Astrocyte of the cerebellum (primary cell): ENCODE measurements at places on chromosomes 11 and 22.

DNA sequence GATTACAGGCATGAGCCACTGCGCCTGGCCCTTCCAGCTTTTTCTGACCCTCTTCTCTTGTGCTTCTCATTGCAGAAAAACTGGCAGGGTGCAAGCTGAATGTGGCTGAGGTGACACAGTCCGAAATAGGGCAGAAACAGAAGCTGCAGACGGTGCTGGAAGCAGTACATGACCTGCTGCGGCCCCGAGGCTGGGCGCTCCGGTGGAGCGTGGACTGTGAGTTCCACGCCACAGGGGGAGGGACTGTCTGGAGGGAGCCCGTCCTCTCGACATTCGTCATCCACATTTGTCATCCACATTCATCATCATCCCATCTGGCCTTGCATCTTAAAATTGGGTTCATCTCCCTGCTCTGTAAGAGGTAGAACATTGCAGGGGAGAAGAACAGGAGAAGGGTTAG lies 49.3 kb upstream of the PARVG start:
- DNase-seq: no peak

GRCh38 chr22:32407312-32407711 lies 4.7 kb downstream of the RTCB start:
- no peak for DNase-seq

- no peak for DNase-seq
These were observed 53.7 kb downstream of the TECTA start for GRCh38 chr11:121154486-121155314.

DNA sequence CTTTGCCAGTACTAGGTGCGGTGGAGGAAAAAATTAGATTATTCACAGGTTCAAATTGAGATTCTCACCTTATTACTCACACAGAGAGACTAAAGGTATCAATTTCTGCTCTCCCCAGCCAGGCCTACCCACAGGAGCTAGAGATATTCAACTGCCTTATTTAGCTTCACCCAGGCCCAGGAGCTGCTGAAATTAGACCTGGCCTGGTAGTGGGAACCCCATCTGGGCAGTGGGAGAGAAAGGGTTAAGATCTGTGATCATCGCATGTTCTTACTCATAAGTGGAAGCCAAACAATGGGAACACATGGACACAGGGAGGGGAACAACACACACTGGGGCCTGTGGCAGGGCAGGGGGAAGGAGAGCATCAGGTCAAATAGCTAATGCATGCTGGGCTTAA lies 20.9 kb upstream of the MICAL2 start:
- no peak for DNase-seq

DNA sequence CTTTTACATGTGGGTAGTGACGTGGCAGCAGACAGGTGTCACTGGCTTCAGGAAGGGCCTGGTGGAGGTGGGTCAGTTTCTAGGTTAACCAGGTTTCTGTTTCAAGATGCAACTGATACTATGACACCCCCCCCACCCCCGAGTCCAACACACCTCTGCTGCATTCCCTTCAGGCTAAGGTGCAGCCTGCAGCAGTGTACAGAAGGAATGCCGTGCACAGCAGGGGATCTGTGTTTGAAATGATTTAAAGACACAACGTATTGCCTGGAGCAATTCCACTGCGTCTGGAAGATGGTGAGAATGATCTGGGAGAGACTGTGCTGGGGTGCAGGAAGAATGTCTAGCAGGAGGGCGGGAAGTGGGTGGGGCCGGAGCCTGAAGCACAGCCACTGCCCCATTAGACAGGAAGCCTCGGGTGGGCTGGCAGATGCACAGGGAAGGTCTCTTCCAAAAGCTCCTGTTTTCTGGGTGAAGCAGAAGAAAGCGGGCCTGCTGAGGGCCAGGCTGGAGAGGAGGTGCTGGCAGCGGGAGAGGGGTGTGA lies 11.9 kb upstream of the TESMIN start:
- no peak for DNase-seq
